ENCODE measurements at places on chromosomes 11 and 22. TPM values are rescaled to one million over a fixed set of nuclear protein-coding genes. Genes with fewer than 3 reads are reported as not detected.
A peak's percentile ranks its signal among the peaks of the same experiment; 100 is the strongest.

GRCh38 chr11:66268952-66269905 is 790 bp downstream of the RAB1B start:
- peak; percentile 73 for DNase-seq

GRCh38 chr11:132864811-132865576 is 667.3 kb downstream of the OPCML start:
- no peak for DNase-seq

DNA sequence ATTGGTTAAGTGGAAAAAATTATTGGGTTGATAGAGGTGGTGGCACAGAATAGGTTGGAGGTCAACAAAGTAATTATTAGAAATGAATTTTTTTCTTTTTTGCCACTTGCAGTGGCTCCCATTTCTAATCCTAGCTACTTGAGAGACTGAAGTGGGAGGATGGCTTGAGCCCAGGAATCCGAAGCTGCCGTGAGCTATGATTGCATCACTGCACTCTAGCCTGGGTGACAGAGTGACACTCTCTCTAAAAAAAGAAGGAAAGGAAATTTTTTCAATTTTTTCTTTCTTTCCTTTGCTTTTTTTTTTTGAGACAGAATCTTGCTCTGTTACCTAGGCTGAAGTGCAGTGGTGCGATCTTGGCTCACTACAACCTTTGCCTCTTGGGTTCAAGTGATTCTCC is 2.2 kb upstream of the BCO2 start:
- no peak for DNase-seq

PNPLA5 gene
- total RNA-seq = not detected

BTG4 gene
- total RNA-seq = not detected

GRCh38 chr22:25911243-25911972 is 169.4 kb downstream of the MYO18B start:
- no peak for DNase-seq

KCNQ1 gene
- total RNA-seq = 52.9 TPM

P2RY2 gene
- 7.4 TPM for total RNA-seq

CYTH4 gene
- 37.9 TPM for total RNA-seq

RNF215 gene
- total RNA-seq = 16.5 TPM

DNA sequence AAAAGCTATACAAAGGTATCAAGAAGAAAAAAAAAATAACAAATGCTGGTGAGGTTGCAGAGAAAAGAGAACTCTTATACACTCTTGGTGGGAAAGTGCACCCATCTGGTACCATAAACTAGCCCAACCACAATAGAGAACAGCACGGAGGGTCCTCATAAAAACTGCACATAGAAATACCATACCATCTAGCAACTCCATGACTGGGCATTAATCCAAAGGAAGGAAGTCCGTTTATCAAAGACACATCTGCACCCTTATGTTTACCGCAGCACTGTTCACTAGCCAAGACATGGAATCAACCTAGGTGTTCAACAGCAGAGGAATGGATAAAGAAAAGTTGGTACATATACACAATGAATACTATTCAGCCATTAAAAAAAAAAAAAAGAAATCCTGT is 10.8 kb upstream of the CLDN5 start:
- DNase-seq = no peak

GRCh38 chr11:33753304-33753967 is 17.2 kb upstream of the CD59 start:
- DNase-seq = no peak

DNA sequence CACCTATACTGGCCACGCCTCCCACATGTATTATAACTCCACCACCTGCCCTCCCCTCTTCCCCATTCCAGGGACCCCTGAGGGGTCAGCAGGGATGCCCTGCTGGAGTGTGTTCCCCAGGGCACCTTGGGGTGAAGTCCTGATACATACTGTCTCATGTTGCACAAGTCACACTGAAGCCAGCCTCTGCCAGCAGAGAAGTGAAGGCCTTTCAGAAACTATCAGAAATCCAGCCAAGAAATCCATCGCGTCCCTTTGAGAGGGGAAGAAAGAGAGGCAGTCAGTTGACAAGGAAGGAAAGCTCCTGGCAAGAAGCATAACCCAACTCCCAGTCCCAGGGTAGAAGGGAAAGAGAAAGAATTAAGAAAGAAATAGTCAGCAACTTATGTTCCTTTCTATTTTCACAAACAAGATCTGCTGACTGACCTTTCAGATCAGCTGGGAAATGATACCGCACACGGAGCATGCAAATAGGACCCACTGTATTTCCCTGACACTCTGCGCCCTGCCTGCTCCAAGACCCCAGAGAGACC is 45.2 kb downstream of the SC5D start:
- DNase-seq = no peak

BLID gene
- not detected for total RNA-seq

PARVA gene
- total RNA-seq = 84.0 TPM

DNA sequence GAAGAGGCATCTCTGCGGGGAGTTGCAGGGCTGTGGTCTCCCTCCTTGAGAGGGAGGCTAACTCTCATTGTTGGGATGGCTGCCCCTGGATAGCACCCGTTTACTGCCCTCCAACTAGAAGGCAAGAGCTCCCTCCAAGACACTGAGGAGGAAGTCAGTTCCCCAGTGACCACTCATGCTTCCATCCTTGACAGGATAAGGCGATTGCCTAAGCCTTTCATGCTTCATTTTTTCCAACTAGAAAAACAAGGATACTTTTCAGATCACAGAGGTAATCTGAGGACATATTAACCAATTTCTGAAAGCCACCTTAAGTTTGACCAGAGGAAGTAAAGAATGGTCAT is 186.6 kb downstream of the MAML2 start:
- DNase-seq = no peak

TSPAN18 gene
- 46.4 TPM for total RNA-seq

DNA sequence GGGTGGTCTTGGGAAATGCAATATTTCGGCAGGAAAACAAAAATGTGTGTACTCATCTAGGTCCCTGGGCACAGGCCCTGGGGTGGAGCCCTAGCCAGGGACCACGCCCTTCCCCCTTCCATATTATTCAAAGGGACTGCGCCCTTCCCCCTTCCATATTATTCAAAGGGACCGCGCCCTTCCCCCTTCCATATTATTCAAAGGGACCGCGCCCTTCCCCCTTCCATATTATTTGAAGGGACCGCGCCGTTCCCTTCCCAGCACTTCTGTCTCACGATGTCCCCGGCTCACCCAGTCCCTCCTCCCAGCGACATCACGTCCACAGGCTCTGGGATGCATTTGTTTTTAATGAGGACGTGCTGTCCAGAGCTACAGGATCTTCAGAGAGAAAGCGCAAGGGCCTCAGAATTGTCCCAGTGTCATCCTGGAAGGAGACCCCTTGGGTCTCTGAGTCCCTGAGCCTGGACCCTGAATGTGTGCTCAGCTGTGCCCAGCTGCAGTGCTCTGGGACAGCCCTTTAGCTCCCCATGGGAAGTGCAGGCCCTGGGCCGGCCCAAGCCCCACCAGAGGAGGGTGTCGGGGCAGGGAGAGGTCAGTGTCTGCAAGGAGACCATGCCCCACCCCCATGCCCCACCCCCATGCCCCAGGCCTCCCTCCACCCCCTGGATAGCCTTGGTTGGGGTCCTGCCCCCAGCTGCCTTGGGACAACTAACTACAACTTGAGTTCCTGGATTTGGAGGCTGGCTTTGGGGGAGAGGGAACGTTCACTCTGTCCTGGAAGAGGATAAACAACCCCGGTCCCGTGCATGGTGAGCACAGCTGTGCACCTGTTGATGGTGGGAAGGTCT is 810.0 kb downstream of the BRD1 start:
- peak; percentile 55 for DNase-seq

DNA sequence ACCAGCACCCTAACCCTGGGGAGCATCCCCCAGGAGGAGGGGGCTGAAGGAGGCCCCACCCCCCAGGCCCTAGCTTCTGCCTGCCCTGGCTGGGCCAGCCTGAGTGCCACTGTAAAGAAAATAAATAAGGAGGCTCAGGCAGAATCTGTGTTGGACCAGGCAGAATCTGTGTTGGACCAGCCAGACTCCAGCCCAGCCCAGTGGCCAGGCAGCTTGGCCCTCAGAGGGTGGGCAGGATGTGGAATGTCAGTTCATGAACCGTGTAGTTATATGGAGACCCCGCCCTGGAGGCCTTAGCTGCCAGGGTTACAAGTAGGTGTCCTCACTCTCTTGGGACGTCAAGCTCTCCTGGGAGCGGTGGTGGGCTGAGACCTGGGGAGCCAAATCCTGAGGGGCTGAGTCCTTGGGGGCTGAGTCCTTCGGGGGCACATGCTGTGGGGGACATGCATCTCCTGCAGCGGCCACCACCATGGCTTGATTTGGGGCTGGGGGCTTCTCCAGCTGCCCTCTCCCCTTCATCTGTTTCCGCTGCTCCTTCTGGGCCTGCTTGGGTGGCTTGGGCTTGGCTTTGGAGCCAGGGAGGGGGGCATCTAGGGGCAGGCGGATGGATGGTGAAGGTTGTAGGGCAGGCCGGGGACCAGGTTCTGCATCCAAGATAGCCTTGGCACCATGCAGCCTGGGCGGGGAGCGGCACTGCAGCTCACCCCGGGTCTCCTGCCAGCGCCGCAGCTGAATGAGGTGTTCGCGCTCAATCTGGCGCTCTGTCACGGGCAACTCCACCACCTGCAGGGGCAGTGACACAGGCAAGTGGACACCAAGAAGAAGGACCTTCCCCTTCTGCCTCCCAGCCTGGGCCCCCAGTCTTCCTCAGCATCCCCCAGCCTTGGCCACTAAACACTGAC is 3.0 kb upstream of the CASTOR1 start:
- no peak for DNase-seq

GRCh38 chr11:69732910-69733309 is 29.1 kb upstream of the FGF19 start:
- DNase-seq = no peak

DNA sequence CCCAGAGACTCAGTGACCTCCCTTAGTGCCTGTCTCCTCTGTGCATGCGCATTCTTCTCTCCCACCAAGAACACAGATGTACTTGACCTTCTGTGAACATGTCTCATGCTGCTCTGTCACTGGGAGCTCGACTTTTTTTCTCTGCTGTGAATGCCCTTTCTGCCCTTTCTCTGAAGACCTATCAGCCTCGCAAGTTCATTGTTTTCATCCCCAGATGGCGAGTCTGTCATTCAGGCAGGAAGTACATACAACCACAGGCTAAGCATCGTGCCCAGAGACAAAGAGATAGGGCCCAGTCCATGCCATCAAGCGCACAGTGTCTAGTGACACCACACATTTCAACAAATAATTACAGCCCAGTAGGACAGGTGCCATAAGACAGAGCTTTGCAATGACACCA is 50.4 kb upstream of the RAB1B start:
- peak; percentile 6 for DNase-seq

B3GAT1 gene
- 1.2 TPM for total RNA-seq

SYT7 gene
- 4.8 TPM for total RNA-seq

DEFB131B gene
- total RNA-seq = not detected

DNA sequence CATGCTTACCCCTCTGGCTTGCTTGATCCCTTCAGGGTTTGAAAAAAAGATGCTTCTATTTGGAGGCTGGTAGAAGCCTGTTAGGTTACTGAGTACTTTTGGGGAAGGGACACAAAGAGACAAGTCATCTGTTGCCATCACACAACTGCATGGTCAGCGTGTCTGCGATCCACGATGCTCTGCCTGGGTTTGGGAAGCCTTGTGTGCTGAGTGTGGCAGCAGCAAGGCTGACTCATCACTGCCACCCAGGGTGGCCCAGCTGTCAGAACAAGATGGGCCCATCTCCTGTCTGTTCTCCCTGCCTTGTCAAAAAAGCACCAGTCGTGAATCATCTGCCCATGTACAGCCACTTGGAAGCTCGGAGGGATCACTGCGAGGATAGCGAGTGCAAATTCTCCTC is 26.2 kb downstream of the UBASH3B start:
- no peak for DNase-seq

UFD1 gene
- total RNA-seq = 43.1 TPM

LAYN gene
- total RNA-seq = 17.5 TPM

OR52E1 gene
- total RNA-seq = not detected

C11orf42 gene
- not detected for total RNA-seq

DNA sequence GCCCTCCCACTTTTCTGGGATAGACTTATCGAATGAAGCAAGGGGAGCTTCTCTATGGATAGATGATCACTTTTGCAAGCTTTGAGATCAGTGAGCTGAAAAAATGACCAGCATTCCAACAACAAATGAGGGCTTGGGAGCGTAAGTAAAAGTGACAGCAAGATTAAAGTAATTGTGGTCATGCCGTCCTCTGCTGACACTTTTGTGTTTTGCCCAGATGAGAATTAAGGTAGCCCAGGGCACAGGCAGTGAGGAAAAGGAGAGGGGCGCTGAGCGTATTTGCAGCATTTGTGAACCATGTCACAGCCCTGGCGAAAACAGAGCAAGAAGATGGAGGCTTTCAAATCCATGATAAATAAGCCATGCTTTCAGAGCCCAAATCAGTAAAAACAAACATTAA is 24.6 kb upstream of the TMA7B start:
- no peak for DNase-seq

NXPE1 gene
- total RNA-seq = not detected

DNA sequence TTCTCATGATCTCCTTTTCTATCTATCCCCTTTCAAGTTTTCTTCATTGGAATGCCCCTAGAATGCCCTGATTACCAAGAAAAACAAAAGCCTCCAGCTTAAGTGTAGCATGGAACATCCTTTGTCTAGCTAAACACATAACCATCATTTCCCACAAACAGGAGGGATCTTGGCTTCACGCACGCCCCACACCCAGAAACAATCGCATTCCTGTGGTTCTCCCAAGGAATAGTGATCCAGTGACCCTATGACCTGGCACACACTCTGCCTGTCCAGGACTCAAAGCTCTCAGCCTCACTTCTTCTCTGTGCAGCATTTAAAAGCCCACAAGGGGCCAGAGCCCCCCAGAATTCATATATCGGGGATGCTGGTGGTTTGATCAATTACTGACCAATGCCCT is 9.3 kb upstream of the POU2AF1 start:
- no peak for DNase-seq

RAB36 gene
- total RNA-seq = 3.8 TPM

GRCh38 chr22:41062146-41062545 is 30.2 kb upstream of the EP300 start:
- no peak for DNase-seq

RCOR2 gene
- total RNA-seq = 0.69 TPM

MS4A7 gene
- total RNA-seq = 184 TPM

DNA sequence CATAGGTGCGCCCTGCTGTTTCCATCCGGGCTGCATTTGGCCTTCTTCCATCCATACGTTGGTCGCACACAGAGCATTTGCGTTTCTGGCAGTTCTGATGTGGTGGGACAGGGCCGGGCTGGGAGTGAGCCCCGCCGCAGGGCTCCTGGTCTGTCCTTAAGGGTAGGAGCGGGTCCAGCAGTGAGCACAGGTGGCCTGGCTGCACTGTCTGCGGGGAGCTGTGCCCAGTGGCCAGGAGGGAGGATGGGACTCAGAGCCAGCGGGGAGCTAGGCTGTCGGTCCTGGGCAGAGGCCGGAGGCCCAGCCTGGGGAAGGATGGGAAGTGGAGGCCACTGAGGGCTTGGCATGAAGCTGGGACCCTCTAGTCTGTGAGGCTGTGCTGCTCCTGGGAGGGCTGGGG is 385.1 kb downstream of the TBC1D22A start:
- DNase-seq = no peak

Data from upper lobe of right lung (tissue), 1 donor.